ENCODE measurements at places on chromosomes 6 and 20. TPM values are rescaled to one million over a fixed set of nuclear protein-coding genes. Genes with fewer than 3 reads are reported as not detected.

Gene SPATA25
- 1.1 TPM for total RNA-seq

Gene ZNF391
- 0.82 TPM for total RNA-seq

Gene PTP4A1
- 88.8 TPM for total RNA-seq

Gene HMGA1
- 422 TPM for total RNA-seq

Gene CDSN
- not detected for total RNA-seq

Gene BTNL2
- total RNA-seq, result not detected

Gene PROKR2
- total RNA-seq, result not detected

Gene TMEM239
- total RNA-seq, result not detected

Gene ADGRB3
- total RNA-seq, result 0.14 TPM

Gene RBPJL
- not detected for total RNA-seq

Gene DPPA5
- not detected for total RNA-seq
